Hippocampal formation (tissue), 2 donors: ENCODE measurements at places on chromosomes 11 and 22.

- no peak for DNase-seq
Measured at GRCh38 chr11:7889985-7890384, 41.1 kb downstream of the OR10A6 start.

GRCh38 chr11:111963931-111964340, 26.8 kb downstream of the DIXDC1 start:
- no peak for DNase-seq

- no peak for DNase-seq
Measured at GRCh38 chr11:74139151-74139918, 31.5 kb downstream of the C2CD3 start.

DNA sequence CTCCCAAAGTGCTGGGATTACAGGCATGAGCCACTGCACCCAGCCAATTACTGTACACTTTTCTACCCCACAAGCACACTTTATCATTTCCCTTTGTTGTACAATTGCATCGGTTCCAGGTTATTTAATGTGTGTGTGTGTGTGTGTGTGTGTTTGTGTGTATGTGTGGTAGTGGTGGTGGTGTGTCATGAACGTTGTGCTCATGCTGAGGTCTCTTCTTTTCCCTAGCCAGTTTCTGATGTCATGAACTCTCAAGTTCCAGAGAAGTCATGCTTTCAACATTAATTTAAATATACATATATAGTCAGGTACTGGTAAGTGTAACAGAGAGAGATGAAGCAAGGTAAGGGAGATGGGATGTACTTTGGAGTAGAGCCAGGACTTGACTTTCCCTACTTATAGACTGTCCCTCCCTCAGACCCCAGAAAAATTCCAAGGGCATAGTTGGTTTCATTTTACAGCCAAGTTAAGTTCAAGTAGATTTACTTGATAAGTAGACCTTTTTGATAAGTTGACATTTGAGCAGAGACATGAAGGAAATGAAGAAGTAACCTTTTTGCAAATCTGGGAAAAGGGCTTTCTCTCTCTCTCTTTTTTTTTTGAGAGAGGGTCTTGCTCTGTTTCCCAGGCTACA, 42.7 kb downstream of the WEE1 start:
- no peak for DNase-seq

DNA sequence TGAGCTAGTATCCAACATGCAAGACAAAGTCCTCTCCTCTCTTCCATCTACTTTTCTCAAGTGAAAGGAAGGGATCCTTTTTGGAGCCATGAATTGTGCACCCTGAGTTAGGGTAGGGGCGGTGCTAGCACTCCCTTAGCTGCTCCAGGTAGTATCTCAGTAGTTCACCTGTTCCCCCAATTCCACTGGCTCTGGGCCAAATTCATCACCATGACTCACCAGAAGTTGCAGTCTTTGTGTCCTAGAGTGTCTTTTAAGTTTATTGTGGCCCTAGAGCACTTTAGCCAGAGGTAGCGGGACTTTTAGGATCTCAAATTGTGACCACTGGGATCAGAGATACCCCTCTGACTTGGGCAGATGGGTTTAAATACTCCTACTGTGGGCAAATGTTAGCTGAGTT, 398.6 kb upstream of the ANO5 start:
- DNase-seq: no peak

DNA sequence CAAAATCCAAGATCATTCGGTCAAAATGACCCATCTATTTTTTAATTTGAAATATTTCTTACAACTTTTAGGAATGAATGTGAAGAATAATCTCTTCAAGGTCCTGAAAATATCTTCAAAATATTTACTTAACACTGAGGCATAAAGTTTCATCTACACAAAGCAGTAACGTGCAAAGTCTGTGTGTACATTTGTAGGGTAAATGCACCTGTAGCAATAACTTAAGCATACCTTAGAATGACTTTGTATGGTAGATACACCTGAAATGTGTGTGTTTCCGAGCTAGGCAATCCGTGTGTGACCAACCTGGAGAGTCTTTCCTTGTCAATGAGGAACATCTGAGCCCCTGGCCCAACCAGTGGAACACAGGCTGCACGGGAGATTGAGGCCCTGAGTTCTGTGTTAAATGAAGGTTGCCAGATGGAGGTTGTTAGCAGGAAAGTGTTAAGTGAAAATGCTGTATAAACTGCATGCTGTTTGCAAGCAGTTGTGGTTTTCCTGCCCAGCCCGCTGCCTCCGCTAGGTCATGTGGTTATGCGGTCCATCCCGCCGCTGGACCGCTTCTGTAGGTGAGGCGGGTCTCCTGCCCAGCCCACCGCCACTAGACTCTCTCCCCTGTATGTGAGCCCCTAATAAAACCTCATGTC, 7.6 kb upstream of the CTR9 start:
- DNase-seq: no peak

DNA sequence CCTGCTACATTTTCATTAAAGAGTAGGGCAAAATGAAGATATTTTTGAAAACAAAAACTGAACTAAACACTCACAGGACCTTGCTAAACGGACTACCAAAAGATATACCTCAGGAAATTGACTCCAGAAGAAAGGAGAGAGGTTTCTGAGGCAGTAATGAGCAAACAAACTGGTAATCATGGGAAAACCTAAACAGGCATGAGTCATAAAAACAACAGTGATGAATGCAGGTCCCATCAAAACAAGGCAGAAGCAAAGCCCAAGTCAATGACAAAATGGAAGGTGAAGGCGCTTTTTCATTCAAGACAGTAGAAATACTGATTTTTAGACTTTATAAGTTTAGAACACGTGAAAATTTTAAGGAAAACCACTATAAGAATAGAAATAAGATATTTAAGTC, 104.5 kb downstream of the EFCAB6 start:
- DNase-seq: no peak

DNA sequence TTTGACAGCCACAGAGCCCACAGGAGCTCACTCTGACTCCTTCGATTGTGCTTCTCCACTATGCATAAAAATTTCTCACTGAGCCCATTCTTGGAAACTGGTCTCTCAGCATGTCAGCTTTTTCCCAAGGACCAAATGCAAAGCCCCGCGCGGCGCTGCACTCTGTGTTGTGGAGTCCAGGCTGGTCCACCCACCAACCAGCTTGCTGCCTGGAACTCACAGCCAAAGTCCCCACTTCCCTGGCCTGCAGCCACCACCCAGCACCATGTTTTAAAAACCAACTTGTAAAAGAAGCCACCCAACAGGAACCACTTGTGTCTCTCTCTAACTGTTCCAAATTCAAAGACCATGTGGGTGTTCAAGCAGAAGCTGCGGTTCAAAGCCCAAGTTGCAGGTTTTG, 124.4 kb downstream of the SPATA19 start:
- peak; percentile 56 for DNase-seq

- no peak for DNase-seq
Measured at GRCh38 chr11:124930799-124931198, 5.0 kb downstream of the HEPACAM start.

DNA sequence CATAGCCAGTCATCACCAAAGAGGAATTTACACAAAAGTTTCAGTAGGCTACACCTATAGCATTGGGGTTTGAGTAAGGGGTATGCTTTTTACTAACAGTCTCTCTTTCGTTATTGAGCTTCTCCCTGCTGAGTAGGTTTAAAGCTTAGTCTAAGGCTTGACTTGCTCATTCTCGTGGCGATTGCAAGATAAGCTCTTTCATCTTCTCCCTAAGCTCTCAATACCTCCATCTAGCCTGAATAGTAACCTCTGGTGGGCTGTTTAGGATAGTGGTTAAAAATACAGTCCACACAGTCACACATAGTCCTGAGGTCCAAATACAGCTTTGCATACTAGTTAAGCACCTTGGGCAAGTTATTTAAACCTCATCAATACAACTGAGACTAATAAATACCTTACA, 65.6 kb downstream of the IMMP1L start:
- DNase-seq: no peak

- no peak for DNase-seq
Measured at GRCh38 chr11:99739464-99740089, 718.8 kb downstream of the CNTN5 start.

GRCh38 chr11:86292912-86293616, 9.0 kb upstream of the HIKESHI start:
- DNase-seq: no peak

DNA sequence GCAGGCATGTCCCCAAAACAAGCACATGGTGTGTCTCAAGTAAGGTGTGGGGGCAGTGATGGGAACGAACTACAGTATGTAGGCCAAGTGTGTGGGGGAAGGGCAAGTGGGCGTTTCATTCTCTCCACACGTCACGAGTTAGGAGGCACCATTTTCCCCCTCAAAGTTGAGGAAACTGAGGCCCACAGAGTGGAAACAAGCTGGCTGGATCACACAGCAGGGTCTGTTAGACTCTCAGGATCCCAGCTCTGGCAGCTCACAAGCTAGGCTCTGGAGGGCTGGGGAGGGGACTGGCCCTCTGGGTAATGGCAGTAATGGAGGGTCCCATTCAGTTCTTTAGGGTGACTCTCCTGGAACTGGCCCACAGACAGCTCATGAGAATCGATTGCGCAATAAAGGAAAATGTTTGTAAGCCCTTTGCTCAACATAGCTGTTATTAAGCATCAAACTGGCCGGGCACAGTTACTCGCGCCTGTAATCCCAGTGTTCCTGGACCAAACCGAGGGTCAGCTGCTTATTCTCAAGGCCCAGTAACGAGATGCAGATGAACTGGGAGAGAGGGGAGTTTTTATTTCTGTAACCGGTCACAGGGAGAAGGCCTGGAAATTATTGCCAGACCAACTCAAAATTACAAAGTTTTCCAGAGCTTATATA, 24.1 kb upstream of the TUB start:
- DNase-seq: no peak

- DNase-seq: no peak
Measured at GRCh38 chr11:2314136-2314524, 12.3 kb downstream of the TSPAN32 start.

GRCh38 chr11:540583-541432, 3.5 kb downstream of the LRRC56 start:
- DNase-seq: no peak

- no peak for DNase-seq
Measured at GRCh38 chr22:32752816-32753520, 48.5 kb upstream of the TIMP3 start.

- DNase-seq: no peak
Measured at GRCh38 chr11:66190786-66191185, 77.7 kb upstream of the RAB1B start.

GRCh38 chr11:134346101-134346975, 14.6 kb downstream of the GLB1L2 start:
- DNase-seq: no peak

DNA sequence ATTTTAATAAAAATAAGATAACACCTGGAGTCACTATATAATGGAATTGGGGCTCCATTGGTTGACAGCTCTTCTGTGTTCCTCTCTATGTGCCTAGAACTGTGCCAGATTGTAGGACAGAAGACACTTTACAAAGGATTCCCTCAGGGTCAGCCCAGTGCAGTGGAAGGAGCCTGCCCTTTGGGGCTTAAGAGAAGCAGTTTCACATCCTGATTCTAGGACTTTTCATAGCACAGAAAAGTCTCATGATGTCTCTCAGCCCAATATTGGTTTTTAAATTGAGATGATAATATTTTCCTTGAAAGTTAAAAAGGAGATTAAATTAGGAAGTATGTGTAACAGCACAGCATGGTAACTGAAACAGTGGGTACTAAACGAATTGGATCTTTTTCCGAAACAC, 7.1 kb downstream of the PLAAT4 start:
- DNase-seq: no peak

- DNase-seq: no peak
Measured at GRCh38 chr11:94948070-94948617, 25.2 kb downstream of the CWC15 start.

GRCh38 chr11:121141066-121141465, 40.0 kb downstream of the TECTA start:
- DNase-seq: no peak

GRCh38 chr11:93870616-93871015, 20.2 kb upstream of the VSTM5 start:
- DNase-seq: no peak

DNA sequence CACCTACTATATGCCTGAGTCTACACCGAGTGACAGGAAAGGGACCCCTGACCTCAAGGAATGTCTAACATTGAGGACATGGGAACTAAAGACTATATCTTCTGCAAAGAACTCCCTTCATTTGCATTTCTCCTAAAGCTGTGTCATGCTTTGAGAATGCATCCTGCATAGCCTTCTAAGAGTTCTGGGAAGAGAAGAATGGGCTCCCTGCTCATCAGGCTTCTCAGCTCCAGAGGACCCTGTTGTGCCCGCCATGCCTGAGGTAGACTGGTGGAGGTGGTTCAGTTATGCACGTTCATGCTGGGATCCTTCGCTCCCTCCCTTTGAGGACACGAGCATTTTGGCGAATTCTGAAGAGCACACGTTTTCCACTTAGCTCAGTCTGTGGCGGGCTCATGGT, 63.3 kb downstream of the GRIK4 start:
- DNase-seq: no peak

DNA sequence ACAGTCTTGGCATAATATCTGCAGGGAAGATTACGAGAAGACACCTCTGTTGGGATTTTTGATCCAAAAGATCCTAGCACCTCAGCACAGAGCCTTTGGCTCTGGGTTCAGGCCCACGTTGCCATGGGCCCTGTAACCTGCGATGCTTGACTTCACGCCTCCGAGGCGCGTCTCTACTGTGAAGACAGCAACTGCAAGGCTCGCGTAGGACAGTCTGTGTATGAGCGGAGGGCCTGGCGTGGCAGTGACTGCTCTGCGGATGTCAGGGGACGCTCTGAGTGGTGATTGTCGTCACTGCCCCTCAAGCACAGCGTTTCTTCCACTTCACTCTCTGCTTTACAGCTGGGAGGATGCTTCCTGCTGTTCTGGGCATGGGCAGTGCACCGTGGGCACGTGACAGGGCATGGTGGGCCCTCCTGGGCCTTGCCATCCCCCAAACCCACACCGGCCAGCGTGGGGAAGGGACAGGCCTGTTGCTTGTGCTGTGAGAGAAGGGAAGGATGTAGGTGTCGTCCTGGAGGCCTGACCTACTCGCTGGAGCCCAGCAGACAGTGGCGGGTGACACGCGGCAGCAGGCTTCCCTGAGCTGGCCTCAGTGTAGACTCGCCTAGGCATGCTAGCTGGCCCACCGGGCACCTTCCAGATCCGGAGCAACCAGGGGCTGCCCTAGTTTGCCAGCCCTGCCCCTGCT, 26.5 kb downstream of the GLB1L2 start:
- no peak for DNase-seq
